ENCODE measurements at places on chromosomes 12 and 14.

- DNase-seq = no peak
Measured at GRCh38 chr14:77707355-77707723, 484 bp downstream of the ALKBH1 start.

GRCh38 chr12:52407918-52408317 lies 1.8 kb upstream of the KRT82 start:
- no peak for DNase-seq

- DNase-seq = no peak
Measured at GRCh38 chr12:107594995-107595394, 90.6 kb upstream of the PWP1 start.

DNA sequence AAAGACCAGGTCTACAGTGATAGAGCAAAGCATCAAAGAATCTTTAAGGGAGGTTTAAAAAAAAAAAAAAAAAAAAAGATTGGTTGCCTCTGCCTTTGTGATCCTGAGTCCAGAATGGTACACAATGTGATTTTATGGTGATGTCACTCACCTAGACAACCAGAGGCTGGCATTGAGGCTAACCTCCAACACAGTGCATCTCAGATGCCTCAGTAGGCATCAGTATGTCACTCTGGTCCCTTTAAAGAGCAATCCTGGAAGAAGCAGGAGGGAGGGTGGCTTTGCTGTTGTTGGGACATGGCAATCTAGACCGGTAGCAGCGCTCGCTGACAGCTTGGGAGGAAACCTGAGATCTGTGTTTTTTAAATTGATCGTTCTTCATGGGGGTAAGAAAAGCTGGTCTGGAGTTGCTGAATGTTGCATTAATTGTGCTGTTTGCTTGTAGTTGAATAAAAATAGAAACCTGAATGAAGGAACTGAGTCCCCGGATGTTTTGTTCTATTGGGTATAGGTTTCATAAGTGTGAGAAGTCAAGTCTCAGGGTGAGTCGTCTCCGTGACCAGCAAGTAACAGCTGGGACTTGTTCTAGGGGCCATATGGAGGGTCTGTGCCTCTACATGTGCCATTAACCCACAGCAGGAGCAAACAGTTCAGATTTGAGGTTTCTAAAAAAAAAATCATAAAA lies 9.3 kb downstream of the PEBP1 start:
- DNase-seq = no peak

DNA sequence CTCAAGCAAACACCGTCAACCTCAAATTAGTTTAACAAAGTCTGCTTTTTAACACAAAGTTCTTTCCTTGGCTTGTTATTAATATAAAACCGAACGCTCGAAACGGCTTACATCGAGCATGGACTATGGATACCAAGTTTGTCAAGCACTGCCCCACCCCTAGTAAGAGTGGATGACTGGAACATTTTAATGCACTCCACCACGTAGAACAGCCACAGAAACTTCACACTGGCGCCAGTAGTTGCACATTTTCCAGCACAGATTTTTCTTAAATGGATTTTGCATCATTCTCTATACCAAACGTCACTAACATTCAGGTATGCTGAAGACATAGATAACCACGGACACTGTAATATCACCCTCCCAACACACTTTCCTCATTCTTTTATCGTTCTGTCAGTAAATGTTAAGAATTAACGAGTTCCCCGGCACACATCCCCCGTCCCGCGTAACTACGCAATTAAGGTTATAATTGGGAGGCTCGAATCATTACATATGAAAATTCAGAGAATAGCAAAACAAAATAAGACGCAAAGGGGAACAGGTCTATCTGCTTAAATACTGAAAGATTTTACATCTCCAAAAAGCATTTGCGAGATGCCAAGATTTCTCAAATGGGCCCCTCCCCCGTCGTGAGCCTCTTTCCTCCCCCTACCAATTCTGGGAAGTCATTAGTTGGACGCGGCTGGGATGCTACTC lies 990 bp downstream of the FERMT2 start:
- no peak for DNase-seq

DNA sequence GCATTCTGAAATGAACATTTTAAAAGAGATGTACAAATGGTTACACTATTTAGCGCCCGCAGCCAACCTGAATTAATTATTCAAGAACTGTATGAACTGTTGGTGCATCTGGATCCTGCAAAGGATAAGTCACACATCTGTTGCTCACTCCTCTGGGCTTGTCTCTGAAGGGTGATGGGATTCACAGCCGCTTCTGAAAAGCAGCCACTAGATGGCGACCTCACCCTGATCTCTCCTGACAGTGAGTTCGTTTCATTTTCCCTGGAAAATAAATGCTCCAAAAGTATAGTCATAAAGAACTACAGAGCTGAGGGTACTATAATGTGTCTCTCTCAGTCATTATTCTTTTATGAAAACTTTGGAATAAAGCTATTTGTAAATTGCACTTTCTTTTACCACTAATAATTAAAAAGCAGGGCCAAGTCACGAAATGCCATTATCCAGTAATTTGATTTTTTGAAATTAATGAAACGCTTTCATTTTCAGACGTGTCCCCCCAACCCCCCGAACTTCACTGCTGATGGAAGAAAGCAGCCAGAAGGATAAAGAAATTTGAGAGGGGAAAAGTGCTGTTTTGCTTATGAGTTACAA lies 789.6 kb downstream of the NRXN3 start:
- DNase-seq = peak; percentile 74

DNA sequence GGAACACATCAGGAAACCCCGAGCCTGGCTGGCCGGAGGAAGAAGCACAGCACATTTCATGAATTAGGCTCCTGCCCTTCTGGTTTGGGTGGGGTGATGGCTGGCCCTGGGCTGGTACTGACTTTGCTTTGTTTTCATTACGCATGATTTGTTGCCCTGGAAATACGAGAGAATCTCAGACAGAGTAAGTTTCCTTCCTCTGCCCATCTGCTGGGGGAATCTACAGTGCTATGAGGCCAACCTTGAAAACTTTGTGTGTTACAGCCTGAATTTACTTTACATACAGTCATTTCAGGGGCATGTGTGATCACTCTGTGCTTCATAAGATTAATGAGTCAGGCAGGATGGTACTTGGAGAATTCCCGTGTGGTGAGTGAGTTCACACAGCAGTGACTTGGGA lies 20.5 kb upstream of the SLC5A8 start:
- no peak for DNase-seq

- DNase-seq = no peak
Measured at GRCh38 chr12:79532907-79533288, 157.9 kb downstream of the PAWR start.

GRCh38 chr12:53722450-53723041 lies 4.7 kb downstream of the CALCOCO1 start:
- DNase-seq = no peak

GRCh38 chr14:76961631-76962302 lies 66.7 kb downstream of the IRF2BPL start:
- peak; percentile 84 for DNase-seq

DNA sequence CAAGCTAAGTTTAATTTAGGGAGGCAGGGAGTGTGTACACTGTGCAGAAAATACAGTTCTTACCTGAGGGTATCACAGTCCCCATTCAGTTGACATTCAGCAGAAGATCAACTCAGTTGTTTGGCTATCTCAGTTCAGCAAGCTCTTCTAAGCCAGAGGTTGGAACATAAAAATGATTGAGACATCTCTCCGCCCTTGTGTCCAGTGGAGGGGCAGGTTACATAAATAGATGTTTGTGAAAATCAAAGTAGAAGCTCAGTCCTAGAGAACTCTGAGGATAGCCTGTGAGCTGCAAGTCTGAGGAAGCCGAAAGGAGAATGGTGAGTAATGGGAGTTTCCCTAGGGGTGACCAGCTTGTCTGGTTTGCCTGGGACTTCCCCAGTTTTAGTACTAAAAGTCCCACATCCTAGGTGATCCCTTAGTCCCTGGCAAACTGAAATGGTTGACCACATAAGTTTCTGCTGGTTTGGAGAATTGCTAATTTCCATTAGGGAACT lies 251.4 kb upstream of the ATP2B1 start:
- DNase-seq = no peak

DNA sequence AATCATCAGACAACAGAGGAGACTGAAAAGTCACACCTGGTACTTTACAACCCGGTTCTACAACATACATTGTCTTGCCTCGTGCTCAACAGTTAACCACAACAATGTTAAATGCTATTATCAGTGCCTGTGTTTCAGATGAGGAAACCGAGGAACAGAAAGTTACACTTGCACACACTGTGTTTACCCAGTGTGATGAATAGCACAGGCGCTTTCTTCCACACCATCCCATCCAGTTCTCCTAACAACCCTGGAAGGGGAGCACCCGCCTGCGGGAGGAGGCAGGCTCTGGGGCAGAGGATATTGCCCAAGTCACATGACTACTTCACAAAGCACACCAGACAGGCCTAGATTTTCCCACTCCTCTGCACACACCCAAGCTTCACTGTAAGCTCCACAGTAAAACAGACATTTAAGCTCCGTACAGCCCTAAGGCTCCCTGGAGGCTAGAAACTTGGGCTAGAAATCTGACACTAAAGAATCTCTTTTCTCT lies 21.8 kb downstream of the NCKAP5L start:
- DNase-seq = no peak

DNA sequence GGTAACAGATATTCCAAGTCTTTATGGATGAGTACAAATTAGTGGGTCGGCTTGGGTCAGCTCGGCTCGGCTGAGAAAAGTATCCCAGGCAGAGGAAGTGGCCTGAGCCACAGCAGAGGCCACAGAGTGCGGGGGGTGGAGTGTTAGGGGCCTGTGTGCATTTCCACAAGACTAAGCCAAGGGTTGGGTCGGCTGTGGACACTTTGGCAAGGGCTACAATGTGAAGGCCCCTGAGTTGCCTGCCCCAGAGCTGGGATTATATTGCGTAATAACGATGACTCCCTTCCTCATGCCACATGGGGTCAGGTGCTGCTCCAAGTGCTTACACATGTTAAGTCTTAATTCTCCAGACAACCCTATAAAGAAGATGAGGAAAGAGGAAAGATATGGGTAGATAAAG lies 11.4 kb downstream of the EVL start:
- DNase-seq = peak; percentile 41

- DNase-seq = no peak
Measured at GRCh38 chr12:5907807-5908206, 37.3 kb downstream of the ANO2 start.

DNA sequence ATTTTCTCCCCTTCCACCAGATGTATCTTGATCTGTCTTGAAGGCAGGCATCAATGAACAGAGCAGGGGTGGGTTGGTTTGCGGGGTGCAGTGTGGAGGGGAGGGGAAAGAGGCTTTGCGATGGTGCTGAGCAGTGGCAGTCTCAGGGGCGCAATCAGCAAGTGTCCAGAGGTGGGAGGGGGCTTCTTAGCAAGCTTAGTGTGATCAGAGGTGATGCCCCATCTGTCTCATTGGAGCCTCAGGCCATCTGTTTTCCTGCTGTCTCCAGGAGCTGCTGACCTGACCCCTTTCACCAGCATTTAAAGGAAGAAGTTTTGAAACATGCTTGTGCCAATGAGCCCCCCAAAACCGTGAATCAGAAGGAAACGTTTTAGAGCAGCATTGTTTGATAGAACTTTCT lies 187.7 kb upstream of the LHX5 start:
- no peak for DNase-seq

DNA sequence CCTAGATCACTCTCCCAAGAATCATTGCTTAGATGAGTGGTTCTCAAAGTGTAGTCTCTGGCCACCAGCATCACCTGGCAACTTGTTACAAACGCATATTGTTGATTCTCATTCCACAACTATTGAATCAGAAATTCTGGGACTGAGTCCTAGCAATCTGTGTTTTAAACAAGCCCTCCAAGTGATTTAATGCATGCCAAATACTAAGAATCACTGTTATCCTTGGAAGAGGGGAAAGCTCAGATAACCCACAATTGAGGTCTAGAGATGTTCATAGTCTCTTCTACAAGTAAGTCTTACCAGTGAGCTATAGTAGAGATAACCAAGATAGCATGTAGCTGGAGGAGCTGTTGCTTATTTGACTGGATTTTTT lies 666.6 kb downstream of the DIO2 start:
- DNase-seq = no peak

GRCh38 chr12:100651694-100652093 lies 78.2 kb downstream of the GAS2L3 start:
- DNase-seq = no peak

DNA sequence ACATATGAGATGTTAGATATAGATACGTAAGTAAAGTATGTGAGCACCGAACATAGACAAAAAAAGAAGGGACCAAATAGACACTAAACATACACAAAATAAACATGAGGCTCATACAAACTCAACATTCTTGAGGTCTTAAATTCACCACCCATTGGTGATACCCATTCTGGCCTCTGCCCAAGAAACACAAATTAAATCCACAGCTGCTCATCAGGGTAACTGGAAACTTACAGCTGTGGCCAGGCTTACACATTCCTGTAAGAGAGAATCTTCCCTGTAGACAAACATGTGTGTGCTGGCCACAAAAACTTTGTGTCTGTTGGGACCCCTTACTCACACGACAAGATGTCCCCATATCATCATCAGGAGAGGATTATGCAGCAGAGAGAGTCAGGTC lies 22.4 kb downstream of the MAGOHB start:
- no peak for DNase-seq

DNA sequence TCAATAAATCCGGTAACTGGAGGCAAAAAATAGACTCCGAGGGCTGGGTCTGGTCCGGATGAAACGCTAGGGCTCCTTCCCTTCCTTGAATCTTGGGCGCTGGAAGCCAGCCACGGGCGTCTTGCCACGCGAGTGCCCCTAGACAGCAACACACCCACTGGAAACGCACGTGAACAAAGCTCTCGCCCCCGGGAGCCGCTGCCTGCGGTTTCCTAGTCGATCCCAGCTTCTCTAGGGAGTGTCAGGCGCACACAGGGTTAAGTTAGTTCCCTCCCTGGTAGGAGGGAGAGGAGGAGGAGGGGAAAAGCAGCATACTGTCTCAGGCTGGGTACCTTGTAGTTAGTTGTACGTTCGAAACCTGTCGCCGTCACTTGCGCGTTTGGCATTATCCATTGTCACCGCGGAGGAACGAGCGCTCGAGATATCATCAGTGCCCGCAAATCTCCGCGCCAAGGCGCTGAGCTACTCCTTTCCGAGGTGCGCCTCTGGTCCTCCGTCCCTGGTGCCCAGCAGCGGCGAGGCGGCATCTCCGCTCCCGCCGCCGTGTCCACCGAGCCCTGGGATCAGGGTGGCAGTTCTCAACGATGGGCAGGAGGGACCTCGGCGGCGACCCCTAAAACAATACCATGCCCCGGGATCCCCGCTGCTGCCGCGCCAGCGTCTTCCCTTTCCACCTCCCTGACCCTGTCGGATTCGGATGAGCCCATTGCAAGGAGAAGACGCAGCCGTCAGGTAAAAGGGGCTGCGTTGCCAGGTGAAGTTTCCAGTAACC lies at the start of gene FLRT2:
TSS of gene FLRT2 (plus strand) at position 342 of the 772 bp plus-strand sequence. CDS start 91,371 bp downstream, outside the sequence.
- peak; percentile 30 for DNase-seq

DNA sequence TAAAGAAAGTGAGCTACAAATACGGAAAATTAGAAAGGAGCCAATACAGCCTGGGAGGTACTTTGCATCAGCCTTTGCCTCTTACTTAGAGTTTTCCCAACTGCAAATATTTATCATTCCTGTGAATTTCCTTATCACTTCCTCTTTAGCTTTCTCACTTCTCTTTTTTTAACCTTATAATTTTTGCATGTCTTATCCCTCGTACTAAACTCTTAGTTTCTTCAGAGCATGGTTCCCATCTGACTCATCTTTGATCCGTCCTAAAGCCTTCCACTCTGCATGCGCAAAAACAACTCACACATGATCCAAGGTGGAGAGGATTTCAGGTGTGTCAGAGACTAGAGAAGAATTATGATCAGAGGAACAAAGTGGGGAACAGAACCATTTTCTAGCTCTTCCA lies 9.6 kb upstream of the SNAPC1 start:
- DNase-seq = no peak

- DNase-seq = no peak
Measured at GRCh38 chr12:12612358-12612757, 682 bp downstream of the CREBL2 start.

GRCh38 chr12:3257411-3257810 lies 180.2 kb downstream of the TSPAN9 start:
- no peak for DNase-seq

- DNase-seq = no peak
Measured at GRCh38 chr12:52401526-52401925, 4.6 kb downstream of the KRT82 start.
